ENCODE measurements at places on chromosomes 7 and 10.

GRCh38 chr10:73731588-73732375 is 12.4 kb upstream of the SEC24C start:
- no peak for DNase-seq

DNA sequence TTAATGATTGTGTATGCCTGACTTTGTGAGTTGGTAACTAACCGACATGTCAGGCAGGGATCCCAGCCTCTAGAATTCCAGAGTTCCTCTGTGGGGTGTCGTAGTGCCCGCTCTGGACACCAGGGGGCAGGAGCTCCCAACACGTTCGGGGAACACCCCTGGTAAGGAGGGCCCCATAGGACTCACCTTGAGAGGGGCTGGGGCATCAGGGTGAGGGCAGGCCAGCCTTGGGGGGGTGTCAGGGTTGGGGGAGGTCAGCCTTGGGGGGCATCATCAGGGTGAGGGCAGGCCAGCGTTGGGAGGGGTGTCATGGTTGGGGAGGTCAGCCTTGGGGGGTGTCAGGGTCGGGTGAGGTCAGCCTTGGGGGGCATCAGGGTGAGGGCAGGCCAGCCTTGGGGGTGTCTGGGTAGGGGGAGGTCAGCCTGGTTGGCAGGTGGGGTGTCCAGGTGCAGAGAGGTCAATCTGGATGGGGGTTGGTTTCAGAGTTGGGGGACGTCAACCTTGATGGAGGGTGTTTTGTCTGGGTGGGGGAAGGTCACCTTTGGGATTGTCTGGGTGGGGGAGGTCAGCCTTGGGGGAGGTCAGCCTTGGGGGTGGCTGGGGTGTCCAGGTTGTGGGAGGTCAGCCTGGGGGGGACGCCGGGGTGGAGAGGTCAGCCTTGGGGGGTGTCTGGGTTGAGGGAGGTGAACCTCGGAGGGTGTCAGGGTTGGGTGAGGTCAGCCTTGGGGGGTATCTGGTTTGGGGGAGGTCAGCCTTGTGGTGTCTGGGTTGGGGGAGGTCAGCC is 45.6 kb upstream of the SUN1 start:
- DNase-seq, result peak; percentile 69

GRCh38 chr10:117413928-117414618 is 38.8 kb upstream of the PDZD8 start:
- no peak for DNase-seq

- no peak for DNase-seq
These were observed 14.1 kb downstream of the EPHB6 start for GRCh38 chr7:142868986-142869415.

GRCh38 chr10:106566873-106567272 is 597.6 kb downstream of the SORCS1 start:
- no peak for DNase-seq

DNA sequence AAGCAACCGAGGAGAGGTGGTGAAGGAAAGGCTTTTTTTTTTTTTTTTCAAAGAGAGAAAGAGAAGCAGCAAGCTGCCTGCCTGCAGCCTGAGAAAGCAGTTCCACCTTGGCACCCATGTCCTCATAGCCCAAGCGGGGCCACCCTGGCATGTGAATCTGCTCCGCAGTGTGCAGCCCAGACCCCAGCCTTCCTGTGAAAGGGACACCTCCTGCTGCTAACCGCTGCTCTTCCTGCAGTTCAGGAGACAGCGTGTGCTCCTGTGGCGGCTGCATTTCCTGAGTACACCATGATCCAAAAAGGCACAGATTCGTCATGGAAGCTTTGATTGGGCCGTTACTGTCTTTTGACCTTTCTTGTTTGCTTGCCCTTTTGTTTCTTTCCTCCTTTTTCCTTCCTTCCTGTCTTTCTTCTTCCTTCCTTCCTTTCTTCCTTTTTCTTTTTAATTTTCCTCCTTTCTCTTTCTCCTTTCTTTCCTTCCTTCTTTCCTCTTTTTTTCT is 38.1 kb downstream of the IKZF1 start:
- DNase-seq, result peak; percentile 61

- DNase-seq, result no peak
These were observed 72.9 kb upstream of the SKAP2 start for GRCh38 chr7:26937306-26937705.

GRCh38 chr7:155857141-155857540 is 44.9 kb upstream of the SHH start:
- no peak for DNase-seq

Data from T-helper 9 cell (primary cell).